ENCODE measurements at places on chromosomes 12 and 14.

DNA sequence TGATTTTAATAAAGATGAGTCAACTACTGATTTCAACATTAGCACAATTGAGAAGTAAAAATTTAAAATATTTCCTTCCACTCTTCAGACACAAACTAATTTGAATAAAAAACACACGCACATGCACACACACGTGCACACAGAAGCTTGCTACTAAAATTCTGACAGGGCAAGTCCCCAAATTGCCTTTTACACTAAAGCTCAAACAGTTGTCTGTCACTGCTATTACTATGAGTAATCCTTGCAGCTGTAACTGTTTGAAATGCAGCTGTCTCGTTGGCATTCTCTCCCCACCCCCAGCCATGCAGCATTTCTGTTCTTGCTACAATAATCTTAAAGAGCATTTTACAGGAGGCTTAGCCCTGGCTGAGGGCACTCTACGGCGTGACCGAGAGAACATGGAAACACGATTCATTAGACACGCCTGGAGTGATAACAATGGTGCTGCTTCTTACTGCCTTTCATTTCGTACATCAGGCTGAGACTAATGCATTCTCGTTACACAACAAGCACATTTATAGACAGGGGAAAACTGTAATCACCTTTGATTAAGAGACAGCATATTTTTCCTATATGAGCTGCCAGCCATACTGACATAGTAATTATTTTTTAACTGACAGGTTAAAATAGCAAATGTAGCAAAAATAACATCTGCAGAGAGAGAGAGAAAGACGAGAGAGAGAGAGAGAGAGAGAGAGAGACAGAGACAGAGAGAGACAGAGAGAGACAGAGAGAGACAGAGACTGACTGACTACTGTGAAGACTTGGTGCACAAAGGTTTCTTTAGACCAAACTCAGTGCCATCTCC, 153.8 kb downstream of the MED13L start:
- DNase-seq: no peak

DNA sequence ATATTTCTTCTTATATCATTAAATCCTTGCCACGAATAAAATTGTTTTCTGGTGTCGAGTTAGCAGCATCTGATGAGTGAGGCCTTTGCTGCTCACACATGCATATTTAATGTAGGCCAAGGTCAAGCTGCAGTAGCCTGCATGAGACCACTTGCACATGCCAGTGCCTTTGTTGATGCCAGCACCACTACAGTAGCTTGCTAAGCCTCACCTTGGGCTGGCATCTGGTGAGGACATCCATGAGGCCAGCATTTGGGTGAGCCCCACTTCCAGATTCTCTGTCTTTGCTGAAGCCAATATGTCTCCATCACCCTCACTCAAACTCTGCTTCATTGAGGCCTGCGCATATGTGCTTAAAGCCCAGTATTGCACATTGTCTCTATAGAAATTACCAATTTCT, 8.0 kb downstream of the CCDC59 start:
- DNase-seq: no peak

DNA sequence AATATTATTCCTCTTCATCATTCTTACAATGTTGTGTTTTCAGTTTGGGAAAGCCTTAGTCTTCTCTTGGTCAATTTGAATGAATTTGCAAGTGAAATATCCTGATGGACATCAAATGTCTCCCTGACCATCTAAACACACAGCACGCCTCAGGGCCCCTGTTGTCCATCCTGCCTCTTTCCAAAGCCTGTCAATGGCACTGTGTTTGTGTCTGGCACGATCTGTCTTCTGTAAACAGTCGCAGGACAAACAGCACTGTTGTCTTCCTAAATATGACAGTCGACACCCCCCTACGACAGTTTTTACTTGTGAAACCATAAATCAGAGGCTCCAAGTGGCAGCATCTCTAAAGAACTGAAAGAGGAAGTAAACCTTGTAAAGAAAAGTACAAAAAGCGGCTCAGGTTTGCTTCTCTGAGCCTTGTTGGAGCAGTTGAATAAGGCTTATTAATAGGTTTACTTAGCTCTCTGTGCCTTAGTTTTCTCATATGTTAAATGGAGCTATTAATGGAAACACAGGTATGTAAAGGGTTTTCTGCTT, 285.8 kb downstream of the NRXN3 start:
- DNase-seq: no peak

- peak; percentile 9 for DNase-seq
Observed at GRCh38 chr12:68290126-68290525, 36.7 kb upstream of the IL22 start.

DNA sequence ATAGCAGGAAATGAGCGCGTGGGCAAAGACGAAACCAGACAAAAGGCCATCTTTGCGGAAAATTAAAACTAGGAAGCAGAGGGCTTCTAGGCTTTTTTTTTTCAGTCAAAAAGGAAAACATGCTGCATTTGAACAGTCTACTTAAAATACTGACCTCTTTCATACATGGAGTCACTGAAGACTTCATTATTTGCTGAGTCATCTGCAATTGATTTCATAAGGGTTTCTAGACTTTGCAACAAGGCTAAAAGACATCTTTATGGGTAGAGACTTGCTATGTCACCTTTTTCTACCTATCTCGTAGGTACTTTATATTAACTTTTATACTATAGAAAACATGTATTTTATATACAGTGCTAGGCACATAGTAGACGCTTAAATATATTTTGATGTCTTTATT, 238.4 kb downstream of the TMEM132D start:
- DNase-seq: no peak

DNA sequence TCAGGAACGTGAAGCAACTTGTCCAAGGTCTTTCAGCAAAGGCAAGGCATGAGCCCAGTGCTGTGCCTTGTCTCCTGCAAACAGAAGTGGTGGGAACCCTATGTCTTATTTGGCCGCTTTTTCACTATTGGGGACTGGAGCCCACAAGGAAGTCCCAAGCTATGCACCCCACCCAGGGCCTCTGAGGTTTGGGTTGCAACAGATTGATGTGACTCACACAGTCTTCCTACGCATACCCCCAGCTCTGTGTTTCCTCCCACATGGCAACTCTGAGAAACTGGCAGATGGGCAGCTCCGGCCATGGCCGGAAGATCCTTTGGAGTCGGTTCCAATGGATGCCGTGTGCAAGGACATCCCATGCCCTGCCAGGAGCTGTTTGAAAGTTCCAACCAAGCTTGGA, 28.3 kb upstream of the CMKLR1 start:
- no peak for DNase-seq

DNA sequence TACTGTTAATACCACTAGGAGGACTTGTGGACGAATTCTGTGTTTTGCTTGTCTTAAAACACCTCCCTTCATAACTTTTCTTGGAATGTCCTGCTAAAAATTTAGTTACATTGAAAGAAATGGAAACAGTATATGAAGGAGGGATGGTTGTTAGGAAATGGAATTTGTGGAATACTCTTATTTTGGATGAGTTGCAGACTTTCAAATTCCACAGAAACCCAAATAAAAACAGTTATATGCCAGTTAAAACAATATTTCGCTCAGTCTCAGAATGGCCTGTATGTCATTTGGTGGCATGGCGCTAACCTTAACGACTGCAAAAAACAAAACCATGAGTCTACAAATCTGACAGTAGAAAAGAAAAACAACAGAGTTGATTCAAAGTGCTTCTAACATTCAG, 12.2 kb upstream of the ARHGAP5 start:
- no peak for DNase-seq

GRCh38 chr12:14956024-14956891, 5.1 kb downstream of the ARHGDIB start:
- no peak for DNase-seq

DNA sequence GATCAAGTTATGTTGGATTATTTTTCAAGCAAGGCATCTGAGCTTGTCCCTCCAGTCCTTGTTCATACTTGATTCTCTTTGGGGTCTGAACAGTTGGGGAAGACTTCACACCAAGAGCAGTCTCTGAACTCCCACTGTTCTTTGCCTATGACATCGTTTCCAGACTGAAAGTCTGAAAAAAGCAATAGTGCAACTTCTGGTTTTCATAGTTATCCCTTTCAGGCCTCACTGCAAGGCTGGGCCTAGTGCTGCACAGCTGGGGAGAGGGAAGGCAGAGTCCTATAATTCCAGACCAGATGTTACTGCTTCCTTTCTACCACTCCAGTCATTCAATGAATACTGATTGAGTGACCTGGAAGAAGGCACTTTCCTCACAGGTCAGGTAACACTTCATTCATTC, 187.1 kb upstream of the CCND2 start:
- DNase-seq: no peak

DNA sequence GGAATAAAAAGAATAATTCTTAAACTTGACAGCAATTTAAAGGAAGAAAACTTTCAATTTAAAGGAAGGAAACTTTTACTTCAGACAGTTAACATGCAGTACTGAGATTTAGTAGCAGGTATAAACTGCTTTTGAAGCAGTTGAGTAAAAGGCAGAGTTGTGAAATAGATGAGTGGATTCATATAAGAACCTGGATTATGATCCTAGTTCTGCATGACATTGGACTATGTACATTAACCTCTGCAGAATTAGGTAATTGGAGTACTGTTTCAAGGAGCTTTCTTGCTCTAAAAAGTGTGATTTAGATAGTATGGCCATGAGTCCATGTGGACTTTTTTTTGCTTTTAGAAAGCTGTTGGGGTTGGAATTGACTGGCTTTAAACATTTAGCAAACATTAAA, 29.7 kb downstream of the ATP2A2 start:
- no peak for DNase-seq

DNA sequence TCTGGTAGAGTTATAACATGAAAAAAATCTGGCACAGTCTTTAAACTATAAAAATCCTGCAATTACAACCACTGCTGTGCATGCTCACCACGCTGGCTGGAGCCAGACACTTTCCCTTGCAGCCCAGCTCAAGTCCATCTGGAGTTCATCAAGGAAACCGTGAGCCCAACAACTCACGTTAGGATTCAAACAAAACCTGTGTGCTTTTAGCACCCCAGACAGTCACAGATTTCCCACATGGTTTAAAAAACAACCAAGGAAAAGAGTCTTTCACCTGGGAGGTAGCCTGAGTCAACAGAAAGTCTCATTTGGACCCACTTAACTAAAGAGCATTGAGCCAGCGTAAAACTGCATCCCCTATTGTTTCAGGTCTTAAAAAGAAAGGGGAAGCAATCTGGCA, 4.7 kb downstream of the LRIG3 start:
- DNase-seq: no peak

DNA sequence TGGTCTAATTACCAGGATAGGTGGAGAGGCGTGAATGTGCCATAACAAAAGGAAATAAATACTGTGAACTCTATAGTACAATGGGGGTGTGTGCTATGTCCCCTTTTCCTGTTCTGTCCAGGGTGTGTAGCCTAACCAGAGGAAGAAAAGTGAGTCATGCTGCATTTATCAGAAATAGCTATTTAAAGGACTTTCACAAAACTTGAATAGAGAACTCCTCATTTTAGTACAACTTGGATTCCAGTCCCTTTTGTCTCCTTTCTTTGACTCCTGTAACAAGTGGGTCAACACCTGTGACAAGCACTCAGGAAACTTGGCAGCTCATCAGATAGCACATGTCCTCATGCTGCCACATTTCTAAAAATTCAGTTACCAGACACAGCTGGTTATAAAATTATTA, 123.4 kb downstream of the CCDC91 start:
- DNase-seq: no peak

- DNase-seq: no peak
Observed at GRCh38 chr12:23028158-23028802, 403.3 kb downstream of the ETNK1 start.

DNA sequence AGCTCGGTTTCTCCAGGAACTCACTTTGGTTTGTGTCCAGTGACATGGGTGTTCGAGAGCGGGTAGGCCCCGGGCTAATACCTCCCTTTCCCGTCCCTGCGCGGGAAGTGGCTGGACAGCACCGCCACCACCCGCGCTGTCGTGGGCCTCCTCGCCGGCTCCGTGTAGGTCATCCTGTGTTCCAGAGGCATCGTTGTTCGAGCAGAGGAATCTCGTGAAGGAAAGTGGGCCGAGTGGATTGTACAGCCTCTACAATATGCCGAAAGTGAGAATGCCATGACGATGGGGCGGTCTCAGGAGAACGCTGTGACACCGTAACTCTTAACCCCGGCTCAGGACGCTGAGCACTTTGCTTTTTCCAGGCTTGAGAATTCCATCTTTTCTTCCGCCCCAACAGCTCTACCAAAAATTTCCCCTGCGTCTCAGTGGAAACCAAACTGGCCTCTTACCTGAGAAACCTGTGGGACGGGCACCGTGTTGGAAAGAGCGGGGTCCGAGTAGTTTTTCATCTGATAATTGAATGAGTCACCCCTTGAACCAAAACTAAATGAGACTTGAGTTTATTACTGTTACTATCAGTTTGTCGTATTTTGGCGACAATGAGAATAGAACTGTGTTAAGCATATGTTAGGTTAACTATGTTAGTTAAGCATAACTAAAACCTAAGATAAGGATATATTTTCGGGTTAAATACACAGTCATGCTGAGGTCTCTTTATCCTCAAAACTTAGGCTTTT, 510 bp downstream of the EIF2S1 start:
- DNase-seq: no peak

GRCh38 chr12:82818271-82819035, 131.7 kb downstream of the TMTC2 start:
- no peak for DNase-seq

GRCh38 chr14:103220134-103220981, 97.1 kb downstream of the TNFAIP2 start:
- no peak for DNase-seq

Data from activated T-helper 1 cell treated with anti-CD3 and anti-CD28 coated beads, Interleukin-2, amount 50 U/mL, for 16 hours (primary cell).